ENCODE measurements at places on chromosomes 4 and X. TPM values are rescaled to one million over a fixed set of nuclear protein-coding genes. Genes with fewer than 3 reads are reported as not detected.

Gene MTMR8
- 4.1 TPM for total RNA-seq

Gene PPP4R3C
- total RNA-seq = not detected

Gene FAM114A1
- 0.83 TPM for total RNA-seq

Gene MAGEC2
- total RNA-seq = not detected

Gene RPA4
- 0.60 TPM for total RNA-seq

Gene NR3C2
- total RNA-seq = 8.0 TPM

Gene PLXNB3
- 1.7 TPM for total RNA-seq

Gene NPY2R
- total RNA-seq = not detected

Gene CENPVL1
- total RNA-seq = not detected

All from activated T-cell treated with anti-CD3 and anti-CD28 coated beads, Interleukin-2, amount 50 U/mL, for 72 hours (primary cell).